CD4-positive, alpha-beta T cell treated with Interferon alpha-2 for 1 hour (primary cell): ENCODE measurements at places on chromosomes 11 and 22.

DNA sequence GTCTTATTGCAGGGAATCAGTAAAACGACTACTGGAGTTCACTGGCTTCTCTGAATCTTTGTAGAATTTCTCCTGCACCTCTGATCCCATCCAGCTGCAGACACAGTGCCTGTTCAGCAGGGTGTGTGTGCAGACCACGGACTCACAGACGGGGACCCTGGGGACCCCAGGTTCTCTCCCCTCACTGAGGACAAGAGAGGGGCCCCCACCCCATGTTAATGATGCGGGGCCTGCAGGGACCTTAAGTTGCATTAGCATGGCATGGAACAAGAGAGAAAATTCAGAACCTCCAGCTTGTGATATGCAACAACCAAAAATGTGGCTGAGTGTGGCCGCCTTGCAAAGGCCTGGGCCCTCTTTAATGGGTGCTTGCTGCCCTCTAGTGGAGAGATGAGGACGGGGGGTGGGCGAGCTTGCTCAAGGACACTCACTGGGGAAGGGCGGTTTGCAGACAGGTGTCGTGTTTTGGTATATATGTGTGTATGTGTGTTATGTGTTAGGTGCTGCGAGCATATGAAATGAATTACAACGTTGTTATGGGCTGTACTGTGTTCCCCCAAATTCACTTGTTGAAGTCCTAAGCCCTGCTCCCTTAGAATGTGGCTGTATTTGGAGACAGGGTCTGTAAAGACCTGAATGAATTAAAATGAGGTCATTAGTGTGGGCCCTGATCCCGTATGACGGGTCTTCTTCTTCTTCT lies 84.4 kb upstream of the SEPTIN5 start:
- peak; percentile 86 for DNase-seq

GRCh38 chr22:33923660-33924246 lies 3.5 kb upstream of the LARGE1 start:
- peak; percentile 33 for DNase-seq

DNA sequence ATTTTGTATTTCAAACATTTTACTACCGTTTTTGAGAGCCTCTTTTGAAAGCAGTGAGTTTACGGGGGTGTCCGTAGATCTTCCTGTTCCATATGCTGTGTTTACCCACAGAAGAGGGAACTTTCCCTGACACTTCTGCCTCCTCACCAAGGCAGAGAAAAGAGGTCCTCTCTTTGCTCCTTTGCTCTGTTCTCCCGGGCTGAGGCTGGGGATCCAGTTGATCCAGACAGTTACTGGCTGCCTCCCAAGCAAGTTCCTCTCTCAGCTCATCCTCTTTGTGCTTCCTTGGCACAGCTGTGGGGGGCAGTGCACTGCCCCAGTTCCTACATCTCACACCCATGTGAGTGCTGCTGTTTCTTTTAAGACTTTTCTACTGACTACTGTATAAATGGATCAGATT lies 813.7 kb downstream of the NTM start:
- DNase-seq = no peak

GRCh38 chr11:63708764-63709163 lies 27.5 kb downstream of the RTN3 start:
- no peak for DNase-seq

DNA sequence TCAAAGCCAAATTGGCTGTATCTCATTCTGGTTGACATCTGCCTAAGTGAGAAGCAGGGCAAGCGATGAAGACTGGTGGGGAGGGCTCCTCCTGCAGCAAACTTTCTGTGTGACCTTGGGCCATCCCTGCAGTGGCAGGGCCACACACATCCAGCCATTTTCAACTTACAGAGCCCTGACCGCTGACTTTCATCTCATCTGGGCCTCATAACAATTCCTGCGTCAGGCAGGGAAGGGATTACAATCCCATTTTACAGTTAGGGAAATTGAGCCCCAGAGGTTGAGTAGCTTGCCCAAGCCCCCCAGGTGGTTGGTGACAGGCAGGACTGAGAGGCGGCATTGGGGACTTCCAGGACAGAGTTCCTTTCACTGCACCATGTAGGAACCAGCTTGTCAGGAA lies 21.9 kb downstream of the TPBGL start:
- no peak for DNase-seq

DNA sequence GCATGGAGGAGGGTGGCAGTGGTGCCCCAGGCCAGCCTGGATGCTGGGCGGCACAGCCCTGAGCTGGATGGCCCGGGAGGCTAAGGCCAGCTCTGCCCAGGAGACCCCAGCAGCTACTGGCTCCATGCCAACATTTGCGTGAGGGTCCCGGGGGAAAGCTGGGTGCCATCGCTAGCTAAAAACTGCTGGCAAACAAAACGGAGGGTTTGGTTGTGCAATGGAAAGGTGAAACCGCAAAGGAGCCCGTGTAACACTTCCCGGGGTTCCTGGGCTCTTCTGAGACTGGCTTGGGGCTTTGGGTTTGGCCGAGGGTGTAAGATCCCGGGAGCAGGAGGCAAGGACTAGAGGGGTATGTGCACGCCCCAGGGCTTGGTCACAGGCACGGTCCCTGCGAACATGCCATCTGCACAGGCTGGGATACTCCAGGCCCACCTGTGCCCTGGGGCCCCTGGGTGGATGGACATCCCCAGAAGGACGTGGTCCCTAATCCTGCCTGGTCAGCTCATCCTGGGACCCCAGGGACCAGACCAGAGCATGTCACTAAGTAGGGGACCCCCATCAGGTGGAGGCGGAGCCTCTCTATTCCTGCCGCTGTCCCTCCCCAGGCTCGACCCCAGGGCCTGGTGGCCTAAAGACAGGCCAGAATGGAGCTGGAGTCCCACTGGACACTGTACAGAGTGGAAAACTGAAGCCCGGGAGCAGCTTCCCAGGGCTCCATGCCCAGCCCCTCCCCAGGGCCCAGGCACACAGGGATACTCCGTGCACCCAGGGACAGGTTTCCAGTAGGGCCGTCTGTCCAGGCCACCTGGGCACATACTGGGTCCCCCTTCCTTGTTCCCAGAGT lies 44.6 kb downstream of the IGF2 start:
- DNase-seq = no peak

DNA sequence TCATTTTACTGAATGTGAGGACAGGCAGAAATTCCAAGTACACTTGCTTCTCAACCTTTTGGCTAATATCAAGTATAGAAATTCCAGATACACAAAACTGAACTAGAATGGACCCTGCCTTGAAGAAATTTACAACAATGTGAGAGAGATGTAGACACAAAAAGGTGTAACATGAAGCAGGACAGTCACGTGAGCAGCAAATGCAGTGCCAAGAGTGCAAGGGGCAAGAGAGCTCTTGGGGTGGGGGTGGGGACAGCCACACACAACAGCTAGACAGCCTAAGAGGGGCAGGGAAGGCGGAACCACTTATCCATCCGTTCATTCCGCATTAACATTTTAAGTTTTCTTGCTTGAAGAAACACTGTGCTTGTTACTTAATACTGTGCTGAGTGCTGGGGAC lies 28.9 kb downstream of the PLEKHA7 start:
- DNase-seq = no peak

DNA sequence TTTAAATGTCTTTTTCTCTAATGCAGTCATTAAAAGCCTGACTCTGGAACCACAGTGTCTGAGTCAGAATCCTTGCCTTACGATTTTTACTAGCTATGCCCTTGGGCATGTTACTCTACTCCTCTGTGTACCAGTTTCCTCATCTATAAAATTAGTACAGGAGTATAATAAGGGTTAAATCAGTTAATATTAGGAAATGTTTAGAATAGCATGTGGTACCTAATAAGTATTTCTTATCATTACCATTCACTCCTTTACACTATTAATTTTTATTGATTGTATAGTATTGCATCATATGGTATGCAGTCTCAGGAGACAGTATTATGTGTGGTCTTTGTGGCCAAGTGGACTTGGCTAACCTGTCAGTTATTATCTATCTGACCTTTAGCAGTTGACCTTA lies 68.2 kb downstream of the METTL15 start:
- DNase-seq = no peak

GRCh38 chr11:130037881-130038585 lies 31.7 kb upstream of the APLP2 start:
- DNase-seq = no peak

- no peak for DNase-seq
Measured at GRCh38 chr22:19396934-19397733, 34.4 kb downstream of the HIRA start.

GRCh38 chr11:88295028-88295427 lies 42.5 kb downstream of the CTSC start:
- no peak for DNase-seq

GRCh38 chr11:84947970-84948580 lies 679.1 kb downstream of the DLG2 start:
- DNase-seq = no peak

GRCh38 chr11:43555816-43556611 lies 124.5 kb upstream of the HSD17B12 start:
- no peak for DNase-seq

DNA sequence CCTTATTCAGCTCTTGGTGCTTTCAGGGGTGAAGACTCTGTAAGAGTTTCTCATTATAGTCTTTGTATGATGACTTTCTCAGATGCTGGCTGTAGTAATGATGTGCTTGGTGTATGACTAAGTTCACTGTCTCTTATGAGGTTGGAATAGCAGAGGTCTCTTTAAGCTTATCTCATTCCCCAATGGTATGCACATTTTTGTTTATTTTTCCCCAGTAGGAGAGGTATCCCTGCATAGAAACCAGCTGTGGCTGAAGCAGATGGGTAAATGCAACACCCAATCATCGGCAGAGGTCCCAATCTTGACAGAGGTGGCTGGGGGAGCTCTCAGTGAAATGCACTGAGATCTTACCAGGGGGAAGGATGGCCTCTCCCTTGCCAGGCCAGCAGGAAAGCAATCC lies 34.6 kb downstream of the BBOX1 start:
- DNase-seq = no peak
